ENCODE measurements at places on chromosomes 1 and 21.

DNA sequence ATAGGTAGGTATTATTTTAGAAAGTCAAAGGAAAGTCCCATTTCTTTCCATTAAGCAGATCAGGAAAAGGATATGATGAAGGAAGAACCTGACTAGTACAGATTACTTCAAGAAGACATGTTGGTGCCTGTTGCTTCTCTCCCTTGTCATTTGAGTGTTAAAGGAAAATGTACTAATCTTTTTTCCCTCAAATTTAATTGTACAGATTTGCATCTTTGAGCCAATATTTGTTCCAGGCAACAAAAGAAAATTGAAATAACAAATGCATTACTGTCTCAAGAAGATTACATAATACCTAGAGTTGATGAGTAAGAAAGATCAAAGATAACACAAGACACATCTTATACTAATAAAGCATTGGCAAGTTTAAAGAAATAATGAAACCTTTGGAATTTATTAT lies 566.9 kb upstream of the ZP4 start:
- peak; percentile 4 for DNase-seq

- DNase-seq = no peak
Observed at GRCh38 chr21:40947713-40948112, 100.8 kb upstream of the DSCAM start.

GRCh38 chr1:156525071-156525501 lies 24.5 kb upstream of the MEF2D start:
- DNase-seq = no peak

DNA sequence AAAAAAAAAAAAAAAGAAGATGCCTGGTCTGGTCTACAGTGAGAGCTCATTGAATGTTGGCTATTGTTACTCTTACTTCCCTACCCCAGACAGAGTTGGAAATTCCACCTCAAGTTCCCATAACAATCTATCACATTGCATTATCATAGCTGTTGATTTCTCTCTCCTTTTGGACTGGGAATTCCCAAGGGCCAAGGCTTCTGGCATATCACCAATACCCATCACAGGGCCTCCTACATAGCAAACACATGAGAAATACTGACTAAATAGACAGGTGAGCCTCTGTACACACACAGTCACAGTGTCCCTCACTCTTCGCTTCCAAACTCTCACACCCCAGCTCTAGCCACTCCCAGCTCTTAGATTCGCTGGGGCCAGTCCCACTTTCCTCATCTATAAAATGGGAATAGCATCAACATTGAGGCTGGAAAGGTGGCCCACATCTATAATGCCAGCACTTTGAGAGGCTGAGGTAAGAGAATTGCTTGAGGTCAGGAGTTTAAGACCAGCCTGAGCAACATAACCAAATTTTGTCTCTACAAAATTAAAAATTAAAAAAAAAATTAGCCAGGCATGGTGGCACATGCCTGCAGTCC lies 6.4 kb downstream of the PTAFR start:
- DNase-seq = no peak

DNA sequence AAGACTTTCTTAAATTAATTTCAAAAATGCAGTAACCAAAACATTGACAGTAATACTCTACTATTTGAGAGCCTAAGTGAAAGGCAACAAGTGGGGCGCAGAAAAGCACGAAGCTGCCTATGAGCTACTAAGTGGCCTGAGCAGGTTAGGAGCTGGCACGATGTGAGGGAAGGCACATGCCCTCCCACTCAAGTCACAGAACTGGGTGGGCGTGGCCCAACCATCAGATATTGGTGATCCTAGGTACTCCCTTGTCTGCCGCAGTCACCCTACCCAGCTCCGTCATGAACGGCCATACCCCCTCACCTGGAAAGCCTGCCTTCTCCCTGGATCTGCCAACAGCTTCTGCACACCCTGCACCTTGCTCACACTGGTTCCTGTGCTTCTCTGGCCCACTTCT lies 40.8 kb downstream of the SSBP3 start:
- DNase-seq = no peak

- no peak for DNase-seq
Observed at GRCh38 chr1:32250893-32251716, at the start of gene LCK. Gene LCK, plus strand, starts transcription at chr1:32251265. Its CDS starts 23,065 bp downstream, at chr1:32274330.

- DNase-seq = peak; percentile 46
Observed at GRCh38 chr21:16583556-16583955, 853.8 kb downstream of the USP25 start.

DNA sequence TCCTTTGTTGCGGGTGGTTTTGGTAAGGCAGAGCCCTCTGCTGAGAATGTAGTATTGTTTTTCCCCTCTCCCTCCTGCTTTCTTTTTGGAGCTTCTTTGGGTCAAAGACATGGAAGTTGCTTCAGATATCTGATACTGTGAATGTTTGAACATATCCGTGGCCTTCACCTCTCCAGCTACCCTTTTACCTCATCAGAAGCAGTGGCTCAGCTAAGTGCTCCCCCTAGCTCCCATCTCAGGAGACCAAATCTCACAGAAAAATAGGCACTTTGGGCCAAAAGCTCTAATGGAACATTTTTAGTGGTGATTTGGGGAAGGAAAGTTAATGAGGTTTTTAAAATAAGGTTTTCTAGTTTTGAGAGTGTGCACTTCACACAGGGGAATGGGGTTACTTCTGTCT lies 6.3 kb downstream of the TMEM200B start:
- DNase-seq = peak; percentile 16

DNA sequence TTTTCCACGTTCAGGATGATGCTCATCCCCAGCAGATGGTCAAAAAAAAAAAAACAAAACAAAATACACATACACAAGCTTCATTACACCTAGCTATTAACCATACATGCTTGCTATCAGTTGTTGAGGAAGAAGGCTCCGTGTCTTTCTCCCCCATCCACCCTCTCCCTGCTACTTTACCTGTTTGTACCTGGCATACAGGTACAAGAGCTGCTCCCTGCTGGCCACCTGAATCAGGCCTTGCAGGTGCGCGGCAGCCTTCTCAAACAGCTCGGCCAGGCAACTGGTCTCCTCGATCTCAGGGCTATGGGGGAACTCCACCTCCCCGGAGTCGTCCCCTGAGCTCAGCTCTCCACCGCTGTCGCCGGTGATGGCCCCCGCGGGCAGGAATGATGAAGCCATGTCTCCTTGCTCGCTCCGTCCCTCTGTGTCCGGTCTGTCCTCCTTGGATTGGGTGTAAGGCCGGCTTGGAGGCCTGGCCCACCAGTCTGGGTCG lies 464 bp downstream of the ACBD6 start:
- DNase-seq = no peak

GRCh38 chr1:179984942-179985341 lies 30.3 kb downstream of the CEP350 start:
- no peak for DNase-seq

DNA sequence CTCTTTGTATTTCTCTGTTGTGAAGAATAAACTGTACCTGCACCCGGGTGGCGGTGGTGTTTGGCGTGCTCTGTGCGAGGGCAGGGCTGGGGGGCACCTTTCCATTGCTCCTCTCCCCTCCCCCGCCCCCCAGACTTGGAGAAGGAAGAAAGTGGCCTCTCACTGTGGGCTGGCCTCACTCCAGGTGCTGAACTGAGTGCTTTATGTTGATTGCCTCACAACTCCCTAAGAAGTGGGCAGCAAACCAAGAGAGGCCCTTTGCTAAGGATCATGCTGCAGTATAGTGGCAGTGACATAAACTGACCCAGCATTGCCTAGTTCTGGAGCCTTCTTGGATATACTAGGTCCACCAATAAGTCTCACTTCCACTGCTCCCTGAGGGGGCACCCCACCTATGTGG lies 20.2 kb downstream of the A3GALT2 start:
- DNase-seq = peak; percentile 83

DNA sequence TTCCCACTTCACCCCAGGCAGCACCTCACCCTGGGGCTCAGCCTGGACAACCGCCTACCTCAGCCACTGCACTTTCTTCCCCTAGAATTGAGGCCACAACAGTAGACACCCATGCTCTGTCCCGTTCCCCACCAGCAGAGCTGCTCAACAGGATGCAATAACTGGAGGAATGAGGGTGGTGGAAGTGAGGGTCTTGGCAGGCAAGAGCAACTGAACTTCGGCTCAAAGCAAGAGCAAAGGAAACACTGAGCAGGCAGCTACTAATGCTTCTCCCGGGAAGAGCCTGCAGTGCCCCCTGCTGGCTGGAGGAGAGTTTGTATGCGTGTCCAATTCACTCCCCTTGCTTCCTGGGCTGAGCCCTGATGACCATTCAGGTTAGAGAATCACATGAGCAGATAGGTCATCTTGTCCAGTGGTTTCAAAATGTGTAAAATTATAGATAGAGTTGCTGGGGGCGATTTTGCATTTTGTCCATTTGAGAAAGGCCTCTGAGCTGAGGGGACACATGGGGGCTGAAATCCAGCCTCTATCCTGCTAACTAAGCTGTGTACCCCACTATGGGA lies 13.9 kb downstream of the NT5C1A start:
- DNase-seq = peak; percentile 75

GRCh38 chr21:26826801-26827200 lies 18.4 kb downstream of the ADAMTS1 start:
- DNase-seq = no peak

DNA sequence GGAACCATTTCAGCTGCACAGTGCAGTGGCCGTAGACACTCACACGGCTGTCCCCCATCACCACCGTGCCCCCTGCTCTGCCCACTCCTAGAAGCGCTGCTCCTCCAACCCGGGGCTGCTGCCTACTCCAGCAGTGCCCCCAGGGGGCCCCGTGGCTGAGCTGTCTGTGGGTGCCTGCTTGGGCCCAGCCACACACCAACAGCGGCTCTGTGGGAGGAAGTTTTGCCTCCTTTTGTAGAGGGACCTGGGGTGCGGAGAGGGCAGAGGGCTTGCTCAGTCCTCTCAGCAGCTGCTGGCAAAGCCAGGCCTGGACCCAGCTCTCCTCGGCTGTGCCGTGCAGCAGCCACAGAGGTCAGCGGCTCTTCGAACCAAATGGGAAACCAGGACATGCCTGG lies 11.4 kb upstream of the LRRC3 start:
- no peak for DNase-seq

DNA sequence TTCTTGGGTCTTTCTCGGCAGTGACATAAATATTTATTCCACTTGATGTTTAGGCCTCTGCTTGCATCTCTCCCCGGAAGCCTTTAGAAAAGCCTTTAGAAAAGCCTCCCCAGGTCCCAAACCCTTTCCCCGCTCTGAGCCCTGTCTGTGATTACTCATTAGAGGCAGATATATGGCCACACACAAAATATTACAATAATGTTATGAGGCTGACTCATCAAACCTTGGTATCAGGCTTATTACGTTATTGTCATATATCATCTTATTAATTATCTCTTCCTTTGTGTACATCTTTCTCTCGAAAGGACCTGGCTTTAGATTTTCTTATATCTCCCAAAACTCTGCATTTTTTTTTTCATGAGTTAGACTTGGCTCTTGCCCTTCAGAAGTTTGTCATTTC lies 69.5 kb downstream of the FGGY start:
- peak; percentile 55 for DNase-seq

- no peak for DNase-seq
Observed at GRCh38 chr1:227994632-227995300, 12.0 kb upstream of the WNT3A start.

DNA sequence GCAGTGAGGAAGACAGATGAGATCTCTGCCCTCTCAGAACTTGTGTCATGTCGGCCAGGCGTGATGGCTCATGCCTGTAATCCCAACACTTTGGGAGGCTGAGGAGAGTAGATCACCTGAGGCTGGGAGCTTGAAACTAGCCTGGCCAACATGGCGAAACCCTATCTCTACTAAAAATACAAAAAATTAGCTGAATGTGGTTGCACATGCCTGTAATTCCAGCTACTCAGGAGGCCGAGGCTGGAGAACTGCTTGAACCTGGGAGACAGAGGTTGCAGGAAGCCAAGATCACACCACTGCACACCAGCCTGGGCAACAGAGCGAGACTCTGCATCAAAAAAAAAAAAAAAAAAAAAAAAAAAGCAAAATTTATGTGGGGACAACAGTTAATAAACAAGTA lies 40.9 kb upstream of the RALGPS2 start:
- DNase-seq = no peak

DNA sequence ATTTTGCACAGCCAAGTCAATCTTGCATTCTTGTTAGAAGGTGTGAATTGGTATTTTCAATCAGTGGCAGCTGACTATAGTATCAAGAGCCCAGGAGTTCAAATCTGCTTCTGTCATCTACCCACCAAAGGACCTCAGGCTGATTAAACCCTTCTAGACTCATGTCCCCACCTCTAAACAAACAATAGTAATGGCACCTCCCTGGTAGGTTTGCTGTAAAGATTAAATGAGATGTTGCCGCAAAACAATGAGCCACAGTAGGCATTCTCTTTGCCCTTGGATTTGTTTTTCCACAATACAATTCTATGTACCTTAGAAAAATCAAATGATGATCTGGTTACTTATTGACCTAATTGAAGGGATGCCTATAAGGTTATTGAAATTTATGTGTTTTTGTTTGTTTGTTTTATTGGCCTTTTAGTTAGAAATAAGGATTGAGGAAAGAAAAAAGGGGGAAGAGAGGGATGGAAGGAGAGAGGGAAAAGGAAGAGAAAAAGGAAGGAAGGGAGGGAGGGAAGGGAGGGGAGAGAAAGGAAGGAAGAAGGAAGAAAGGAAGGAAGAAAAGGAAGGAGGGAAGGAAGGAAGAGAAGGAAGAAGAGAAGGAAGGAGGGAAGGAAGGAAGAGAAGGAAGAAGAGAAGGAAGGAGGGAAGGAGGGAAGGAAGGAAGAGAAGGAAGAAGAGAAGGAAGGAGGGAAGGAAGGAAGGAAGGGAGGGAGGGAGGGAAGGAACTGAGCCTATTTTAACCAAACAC lies 110.7 kb downstream of the ETS2 start:
- DNase-seq = no peak

GRCh38 chr1:41161846-41162245 lies 80.3 kb downstream of the SCMH1 start:
- no peak for DNase-seq

- peak; percentile 74 for DNase-seq
Observed at GRCh38 chr1:117810553-117810952, 118.9 kb downstream of the GDAP2 start.

- DNase-seq = peak; percentile 50
Observed at GRCh38 chr1:232921381-232921780, 29.0 kb upstream of the NTPCR start.
